ENCODE measurements at places on chromosomes 7 and 10.

GRCh38 chr7:116806046-116806944, 56.1 kb upstream of the CAPZA2 start:
- no peak for DNase-seq

GRCh38 chr10:133139551-133140065, 20.4 kb upstream of the KNDC1 start:
- no peak for DNase-seq

DNA sequence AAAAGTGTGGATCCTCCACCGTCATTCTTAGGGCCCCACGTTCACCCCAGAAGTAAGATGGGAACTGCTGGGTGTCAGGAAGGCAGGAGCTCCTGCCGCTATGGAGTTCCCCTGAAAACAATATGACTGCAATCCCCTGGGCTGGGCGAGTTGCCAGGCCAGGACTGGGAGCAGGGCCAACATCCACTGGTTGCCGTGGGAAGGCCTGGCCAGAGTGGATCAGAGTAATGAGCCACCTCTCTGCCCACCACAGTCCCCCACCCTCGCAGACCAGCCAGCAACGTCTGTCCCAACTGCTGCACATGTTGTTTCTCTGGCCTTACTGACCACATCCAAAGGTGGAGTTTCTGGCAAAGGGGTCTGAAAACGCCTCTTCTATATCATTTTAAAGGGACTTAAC, 86.6 kb downstream of the STRA8 start:
- DNase-seq: no peak

- no peak for DNase-seq
These were observed 30.1 kb downstream of the DENND2A start for GRCh38 chr7:140610204-140611165.

DNA sequence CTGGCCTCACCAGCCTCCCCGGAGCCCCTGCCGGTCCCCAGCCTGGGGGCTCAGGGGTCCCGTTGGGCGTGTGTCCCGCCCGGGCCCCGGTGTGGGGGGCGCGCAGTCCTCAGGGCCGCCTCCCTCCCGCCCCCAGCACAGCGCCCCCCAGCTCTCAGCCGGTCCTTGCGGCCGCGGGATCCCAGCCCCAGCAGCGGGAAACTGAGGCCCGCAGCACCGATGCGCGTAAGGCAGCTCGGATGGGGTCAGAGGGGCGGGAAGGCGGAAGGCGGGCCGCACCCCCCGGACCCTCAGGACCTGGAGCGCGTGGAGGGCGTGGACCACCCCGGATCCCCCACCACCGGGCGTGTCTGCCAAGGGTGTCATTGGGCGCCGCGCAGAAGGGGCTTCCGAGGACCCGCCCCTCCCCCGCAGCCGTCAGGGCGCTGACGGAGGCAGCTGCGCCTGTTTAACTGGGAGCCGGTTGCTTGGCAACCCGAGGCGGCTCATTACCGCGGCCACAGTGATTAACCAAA, 14.9 kb downstream of the UNCX start:
- DNase-seq: no peak

DNA sequence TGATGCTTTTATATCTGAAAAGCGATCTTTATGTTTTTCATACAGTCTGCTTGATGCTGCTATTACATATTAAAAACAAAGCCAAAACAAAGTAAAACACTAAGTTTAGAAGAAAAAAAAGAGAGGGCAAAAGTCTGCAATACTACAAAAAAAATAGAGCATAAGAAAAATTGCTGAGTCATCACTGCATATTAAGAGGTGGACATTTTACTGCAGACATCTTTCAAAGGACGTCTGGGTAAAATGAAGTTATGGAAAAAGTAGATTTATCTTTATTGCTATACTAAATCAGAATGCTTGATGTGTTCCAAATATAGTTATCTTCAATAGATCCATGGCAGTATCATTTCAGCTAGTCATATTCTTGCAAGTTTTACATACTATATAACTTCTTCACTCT, 172.0 kb downstream of the MAGI2 start:
- DNase-seq: no peak

DNA sequence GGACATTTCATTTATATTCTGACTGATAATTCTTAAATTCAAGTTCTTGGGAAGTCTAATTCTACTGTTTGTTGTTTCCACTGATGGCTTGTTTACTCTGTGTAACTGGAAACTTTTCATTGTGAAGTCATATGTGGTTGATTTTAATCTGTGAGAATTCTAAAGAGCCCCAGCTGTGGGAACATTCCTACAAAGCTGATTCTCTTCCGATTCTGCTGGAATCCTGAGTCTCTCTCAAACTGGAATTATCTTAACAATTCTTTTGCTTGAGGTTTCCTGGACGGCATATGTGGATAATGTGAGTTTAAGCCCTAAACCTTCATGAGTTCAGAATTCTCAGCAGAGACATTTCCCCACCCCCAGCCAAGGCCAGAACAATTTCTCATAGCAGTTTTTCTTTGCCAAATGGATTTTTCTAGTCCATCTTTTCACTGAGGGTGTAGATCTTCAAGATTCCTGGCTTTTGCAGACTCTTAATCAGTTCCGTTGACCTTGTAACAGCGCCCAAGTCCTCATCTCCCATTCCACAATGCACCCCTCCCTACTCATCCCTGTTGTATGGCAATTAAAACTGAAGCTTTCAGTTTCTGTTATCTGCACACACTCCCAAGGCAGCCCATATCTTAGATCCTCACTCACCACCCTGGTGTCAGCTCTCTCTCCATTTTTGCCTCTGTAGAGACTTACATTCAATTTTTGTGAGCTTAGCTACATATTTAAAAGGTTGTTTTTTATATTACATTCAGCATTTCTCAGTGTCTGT, 37.6 kb downstream of the GRM8 start:
- no peak for DNase-seq

- DNase-seq: no peak
These were observed 27.7 kb upstream of the TMEM254 start for GRCh38 chr10:80050752-80051151.

DNA sequence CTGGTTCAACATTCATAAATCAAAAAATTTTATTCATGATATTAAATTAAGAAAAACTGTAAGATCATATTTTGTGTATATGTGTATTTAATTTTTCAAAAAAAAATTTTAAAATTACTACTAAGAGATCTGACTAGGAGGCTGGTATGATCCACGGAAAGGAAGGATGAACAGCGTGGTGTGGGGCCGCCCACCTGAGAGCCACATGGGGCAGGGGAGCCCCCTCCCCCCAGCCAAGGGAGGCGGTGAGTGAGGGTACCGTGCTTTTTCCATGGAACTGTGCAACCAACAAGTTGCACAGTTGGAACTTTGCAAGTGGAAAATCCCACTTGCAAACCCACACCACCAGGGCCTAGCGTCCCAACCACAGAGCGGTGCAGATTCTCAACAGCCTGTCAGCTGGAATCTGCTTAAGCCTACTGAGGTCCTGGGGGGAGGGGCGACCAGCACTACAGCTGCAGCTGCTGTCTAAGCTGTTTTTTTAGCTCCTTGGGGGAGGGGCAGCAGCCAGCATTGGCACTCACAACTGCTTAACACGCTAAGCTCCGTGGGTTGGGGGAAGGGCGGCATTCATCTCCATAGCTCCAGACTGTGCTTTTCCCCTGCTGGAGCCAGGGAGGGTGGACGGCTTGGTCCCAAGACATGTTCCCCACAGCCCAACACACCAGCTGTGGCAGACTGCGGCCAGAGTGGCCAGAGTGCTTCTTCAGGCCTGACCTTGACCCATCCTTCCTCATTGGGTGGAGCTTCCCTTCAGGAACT, 94.2 kb upstream of the IGFBP3 start:
- peak; percentile 37 for DNase-seq

GRCh38 chr7:24042028-24042427, 242.0 kb upstream of the NPY start:
- no peak for DNase-seq

- DNase-seq: no peak
These were observed 17.8 kb downstream of the VWA2 start for GRCh38 chr10:114256822-114257221.

DNA sequence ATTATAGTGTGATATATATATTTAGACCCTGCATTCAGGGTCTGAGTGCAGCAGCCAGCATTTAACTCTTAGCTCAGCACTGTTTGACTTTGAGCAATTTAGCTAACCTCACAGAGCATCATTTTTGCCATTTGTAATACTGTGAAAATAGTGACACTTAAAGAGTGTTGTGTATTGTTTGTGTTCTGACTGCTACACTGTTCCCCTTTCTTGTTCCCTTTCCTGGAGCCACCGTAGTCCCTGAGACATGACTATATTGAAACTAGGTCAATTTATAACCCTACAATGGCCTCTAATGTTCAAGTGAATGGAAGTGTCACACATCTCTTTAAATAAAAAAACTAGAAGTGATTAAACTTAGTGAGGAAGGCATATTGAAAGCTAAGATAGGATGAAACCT, 20.3 kb upstream of the CD36 start:
- DNase-seq: no peak

DNA sequence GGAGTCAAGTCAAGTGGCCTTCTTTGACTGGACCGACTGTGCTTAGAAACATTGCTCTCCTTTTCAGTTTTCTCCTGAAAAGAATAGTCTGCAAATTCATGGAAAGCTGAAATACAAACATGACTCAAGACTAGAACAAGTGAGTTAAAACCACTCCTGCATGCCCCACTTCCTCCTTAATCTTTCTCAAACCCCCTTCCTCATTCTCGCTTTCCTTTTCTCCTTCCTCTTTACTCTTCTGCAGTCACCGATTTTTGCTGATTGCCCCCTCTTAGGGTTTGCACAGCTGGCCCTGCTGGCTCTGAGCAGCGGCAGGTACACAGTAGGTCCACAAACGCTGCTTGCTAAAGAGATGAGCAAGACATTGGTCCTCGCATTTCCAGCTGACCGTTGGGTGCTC, 34.8 kb upstream of the MKI67 start:
- DNase-seq: no peak

DNA sequence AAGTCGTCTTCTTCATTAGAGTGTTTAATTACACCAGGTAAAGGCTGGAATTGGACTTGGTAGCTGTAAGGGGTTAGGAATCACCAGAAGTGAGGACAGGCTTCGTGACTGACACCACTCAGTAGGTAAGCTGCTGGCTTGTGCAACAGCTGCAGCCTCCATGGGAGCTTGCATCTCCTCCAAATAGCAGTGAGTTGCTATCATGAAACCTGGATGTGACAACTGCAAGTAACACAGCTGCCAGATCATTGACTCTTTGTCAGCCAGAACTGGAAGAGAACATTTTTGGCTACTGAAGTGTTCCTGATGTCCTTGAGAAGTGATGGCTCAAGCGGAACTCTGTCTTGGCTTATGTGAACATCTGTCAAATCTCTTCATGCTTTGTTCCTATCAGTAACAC, 64.1 kb upstream of the MSRB2 start:
- DNase-seq: no peak

GRCh38 chr7:82975811-82976468, 186.7 kb downstream of the PCLO start:
- no peak for DNase-seq

DNA sequence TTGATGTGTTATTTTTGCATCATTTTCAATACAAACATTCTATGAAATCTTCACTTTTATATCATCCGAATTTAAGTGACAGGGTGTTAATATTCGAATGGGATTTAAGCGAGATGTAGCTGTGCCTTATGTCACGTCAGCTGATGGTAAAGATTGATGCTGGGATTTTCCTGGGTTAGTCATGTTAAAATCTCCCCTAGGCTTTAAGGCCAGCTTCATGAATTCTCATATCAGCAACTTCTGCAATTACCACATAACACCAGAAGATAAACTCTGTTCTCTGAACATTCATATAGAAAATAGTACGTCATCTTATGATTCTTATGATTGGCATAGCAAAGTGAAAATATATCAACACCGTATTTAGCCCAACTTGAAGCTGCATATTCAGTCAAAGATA, 669.2 kb downstream of the PCDH15 start:
- no peak for DNase-seq

GRCh38 chr10:126455766-126456405, 67.6 kb upstream of the ADAM12 start:
- DNase-seq: no peak

DNA sequence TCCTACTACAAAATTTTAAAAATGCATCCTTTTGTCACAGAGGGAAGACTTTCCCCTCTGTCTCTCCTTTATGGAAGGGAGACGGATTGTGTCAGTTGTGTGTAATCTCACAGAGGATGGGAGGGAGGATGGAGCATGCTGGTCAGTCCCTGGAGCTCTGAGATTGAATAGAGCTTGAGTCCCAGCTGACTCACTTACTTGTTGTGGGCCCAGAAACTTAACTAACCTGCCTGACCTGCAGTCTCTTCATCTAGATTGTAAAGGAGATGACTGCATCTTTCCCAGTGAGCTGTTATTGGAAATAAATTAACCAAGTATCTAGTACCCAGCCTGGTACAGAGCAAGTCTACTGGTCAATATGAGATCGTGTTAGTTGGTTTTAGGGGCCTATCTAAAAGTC, 77.9 kb upstream of the ADO start:
- DNase-seq: no peak

- DNase-seq: no peak
These were observed 32.4 kb downstream of the BTBD16 start for GRCh38 chr10:122303271-122304053.

Measured in endothelial cell (in vitro differentiated cells).